LHCN-M2 (cell line): ENCODE measurements at places on chromosomes 6 and 20. TPM values are rescaled to one million over a fixed set of nuclear protein-coding genes. Genes with fewer than 3 reads are reported as not detected.

DNA sequence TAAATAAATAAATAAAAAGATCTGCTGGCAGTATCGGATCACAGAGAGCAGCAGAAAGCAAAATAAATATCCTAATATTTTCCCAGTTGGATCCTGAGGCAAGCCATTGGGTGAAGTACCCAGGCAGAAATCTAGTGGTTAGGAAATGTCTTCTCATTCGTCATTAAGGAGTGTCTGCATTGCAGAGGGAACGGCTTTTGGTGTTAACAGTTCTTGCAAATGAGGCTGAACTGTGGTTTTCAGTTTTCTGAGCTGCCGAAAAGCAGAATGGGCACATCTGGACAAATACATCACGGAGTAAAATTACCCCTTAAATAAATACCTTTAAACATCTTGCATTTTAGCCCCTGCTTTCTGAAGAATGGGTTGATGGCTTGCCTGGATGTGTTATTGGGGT is 82.3 kb upstream of the MPC1 start:
- no peak for DNase-seq

DNA sequence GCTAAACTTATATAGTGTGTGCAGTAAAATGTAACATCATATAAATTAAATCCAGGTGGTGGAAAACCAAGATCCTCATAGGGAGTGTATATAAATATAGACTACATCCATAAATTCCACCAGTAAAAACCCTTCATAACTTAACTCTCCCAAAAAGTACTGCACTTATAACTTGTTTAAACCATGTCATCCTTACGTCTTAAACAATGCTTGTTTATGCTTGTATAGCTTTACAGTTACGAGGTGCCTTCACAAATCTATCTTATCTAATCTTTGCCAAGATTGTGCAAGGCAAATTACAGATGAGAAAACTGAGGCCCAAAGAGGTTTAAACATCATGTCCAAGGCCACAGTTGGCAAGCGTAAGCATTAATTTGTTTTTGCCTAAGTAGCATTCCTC is 71.3 kb downstream of the BCAS1 start:
- no peak for DNase-seq

DNA sequence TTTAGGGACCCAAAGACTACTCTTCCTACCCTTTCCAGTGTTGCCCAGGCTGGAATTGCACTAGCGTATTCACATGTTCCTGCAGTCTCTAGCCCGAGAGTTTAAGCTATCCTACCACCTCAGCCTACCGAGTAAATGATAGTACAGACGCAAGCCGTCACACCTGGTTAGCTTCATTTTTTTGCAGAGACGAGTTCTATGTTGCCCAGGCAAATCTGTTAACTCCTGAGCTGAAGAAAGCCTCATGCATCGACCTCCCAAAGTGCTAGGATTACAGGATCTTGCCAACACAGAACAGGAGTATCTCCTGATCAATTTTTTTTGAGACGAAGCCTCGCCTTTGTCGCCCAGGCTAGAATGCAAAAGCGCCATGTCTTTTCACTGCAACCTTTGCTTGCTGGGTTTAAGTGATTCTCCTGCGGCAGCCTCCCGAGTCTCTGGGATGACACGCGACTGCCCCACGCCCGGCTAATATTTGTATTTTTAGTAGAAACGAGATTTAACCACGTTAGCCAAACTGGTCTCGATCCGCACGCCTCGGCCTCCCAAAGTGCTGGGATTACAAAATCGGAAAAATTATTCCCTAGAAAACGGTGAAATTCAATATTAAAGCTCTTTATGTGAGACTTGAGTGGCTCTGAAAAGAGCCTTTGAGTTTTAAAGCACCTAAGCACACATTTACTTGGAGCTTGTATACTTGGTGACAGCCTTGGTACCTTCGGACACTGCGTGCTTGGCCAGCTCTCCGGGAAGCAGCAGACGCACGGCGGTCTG is 128.5 kb downstream of the HFE start:
- no peak for DNase-seq

GRCh38 chr6:165967810-165968407 is 199.7 kb downstream of the TBXT start:
- no peak for DNase-seq

- no peak for DNase-seq
These were observed 2.3 kb downstream of the PLAGL2 start for GRCh38 chr20:32205110-32205842.

DNA sequence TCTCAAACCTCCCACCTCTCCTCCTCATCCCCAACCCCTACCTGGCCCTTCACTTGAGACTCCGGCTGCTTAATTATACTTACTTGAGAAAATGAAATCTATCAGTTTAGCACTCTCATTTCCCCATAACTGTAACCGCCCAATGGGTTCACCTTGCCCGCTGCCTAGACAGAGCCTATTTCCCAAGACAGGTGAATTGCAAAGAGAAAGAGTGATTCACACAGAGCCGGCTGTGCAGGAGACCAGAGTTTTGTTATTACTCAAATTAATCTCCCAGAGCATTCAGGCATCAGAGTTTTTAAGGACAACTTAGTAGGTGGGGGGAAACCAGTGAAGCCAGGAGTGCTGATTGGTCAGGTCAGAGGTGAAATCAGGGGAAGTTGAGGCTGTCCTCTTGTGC is 301.4 kb upstream of the CDYL start:
- no peak for DNase-seq

DNA sequence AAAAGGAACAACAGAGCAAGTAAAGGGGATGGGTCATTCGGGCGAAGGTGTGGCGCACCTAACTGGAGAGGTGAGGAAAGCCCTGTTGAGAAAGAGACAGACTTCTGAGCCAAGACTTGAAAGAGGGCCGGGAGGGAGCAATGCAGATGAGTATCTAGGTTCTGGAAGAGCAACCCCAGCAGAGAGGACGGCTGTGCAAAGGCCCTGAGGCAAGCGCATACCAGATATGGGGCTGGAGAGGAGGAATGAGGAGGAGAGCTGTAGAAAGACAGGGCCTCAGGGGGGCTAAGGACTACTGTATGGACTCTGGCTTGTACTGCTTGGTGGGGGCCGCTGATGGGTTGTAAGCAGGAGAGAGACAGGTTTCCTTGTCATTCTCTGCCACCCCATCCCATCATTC is 21.9 kb downstream of the TRERF1 start:
- no peak for DNase-seq

DNA sequence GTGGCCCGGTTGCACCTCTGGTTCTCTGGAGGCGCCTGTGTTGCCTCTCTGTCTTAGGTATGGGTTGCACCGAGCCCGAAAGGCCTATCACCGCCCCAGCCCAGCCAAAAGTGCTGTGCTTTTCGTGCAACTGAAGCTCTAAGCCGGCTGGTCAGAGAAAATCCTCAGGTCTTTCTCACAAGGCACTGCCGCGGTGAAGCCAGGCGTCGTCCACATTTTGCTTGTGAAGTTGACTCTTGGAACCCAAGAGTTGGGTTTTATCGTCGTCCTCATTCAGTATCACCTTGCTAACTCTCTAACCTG is 726 bp upstream of the EMILIN3 start:
- no peak for DNase-seq

TNNC2 gene
- 0.34 and 0.38 TPM in 2 replicates for total RNA-seq

GTSF1L gene
- not detected in 2 replicates for total RNA-seq

SPTLC3 gene
- 30.8 and 37.4 TPM in 2 replicates for total RNA-seq

HLA-DQB1 gene
- not detected in 2 replicates for total RNA-seq
